ENCODE measurements at places on chromosomes 4 and X.

GRCh38 chr4:8433136-8433535 lies 7.4 kb downstream of the ACOX3 start:
- DNase-seq: no peak

DNA sequence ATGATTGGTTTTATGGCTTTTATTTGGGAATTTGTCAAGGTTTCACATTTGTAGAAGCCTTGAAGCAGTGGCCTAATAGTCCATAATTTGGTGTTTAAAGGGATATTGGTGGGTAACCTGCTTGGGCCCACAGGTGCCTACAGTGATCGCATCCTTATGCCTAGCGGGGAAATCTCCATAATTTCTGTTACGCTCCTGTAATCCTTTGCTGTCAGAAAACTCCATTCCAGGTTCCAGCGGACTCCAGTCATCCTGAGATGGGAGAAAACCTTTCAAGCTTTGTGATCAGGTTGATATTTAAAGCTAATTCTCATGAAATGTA lies 257.0 kb upstream of the JADE1 start:
- DNase-seq: no peak

DNA sequence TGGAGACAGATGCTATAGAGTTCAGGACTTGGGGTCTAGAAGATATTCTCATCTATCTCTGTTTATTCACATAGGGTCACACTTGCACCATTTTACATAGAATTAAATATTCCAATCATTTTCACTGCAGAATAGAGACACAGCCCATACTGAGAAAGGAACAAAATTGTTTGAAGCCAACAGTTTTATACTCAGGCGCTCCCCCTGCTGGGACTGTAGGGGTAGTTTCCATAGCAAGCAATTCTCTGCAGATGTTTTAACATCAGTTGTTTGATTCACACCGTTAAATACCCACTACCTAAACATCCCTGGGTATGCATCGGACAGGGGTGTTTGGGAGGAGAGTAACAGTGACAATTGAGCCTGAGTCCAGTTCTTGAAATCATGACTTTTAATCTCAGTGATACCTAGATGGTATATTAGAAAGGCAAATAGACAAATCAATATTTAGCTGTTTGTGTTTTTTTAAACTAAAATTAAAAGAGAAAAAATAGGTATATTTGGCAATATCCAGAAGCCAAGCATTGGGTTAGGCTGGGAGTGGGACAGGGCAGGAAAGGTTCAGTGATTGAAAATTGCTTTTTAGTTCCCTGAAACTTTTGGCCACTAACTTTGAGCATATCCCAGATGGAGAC lies 33.8 kb downstream of the LONRF3 start:
- DNase-seq: no peak

- no peak for DNase-seq
Observed at GRCh38 chrX:124726881-124727280, 380.5 kb downstream of the SH2D1A start.

GRCh38 chrX:150813922-150814321 lies 84.5 kb downstream of the CD99L2 start:
- no peak for DNase-seq

DNA sequence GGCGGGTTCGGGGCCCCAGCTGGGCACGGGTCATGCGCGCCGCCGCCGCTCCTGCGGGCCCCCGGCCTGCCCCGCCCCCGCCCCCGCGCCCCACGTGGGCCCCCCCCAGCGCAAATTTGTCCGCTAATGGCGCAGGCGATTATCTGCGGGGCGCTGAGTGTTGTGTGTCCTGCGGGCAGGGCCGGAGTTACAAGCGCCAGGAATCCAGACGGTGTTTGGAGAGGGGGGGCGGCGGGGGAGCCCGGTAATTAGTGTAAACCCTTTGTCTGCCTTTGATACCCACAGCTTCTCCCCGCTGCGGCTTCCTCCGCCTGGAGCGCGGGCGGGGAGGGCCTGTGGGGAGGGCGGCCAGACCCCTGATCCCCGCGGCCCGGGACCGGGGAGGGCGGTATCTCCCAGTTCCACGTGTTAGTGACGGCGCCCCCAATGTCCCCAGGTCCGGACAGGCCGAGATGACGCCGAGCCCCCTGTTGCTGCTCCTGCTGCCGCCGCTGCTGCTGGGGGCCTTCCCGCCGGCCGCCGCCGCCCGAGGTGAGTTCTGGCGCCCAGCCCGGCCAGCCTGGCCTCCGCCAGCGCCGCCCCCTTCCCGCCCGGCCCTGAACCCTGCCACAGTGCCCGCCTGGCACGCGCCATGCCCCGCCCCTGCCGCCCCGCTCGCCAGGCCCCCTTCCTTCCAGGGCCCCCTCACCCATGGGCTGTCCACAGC lies 761 bp downstream of the FGFRL1 start:
- DNase-seq: no peak

DNA sequence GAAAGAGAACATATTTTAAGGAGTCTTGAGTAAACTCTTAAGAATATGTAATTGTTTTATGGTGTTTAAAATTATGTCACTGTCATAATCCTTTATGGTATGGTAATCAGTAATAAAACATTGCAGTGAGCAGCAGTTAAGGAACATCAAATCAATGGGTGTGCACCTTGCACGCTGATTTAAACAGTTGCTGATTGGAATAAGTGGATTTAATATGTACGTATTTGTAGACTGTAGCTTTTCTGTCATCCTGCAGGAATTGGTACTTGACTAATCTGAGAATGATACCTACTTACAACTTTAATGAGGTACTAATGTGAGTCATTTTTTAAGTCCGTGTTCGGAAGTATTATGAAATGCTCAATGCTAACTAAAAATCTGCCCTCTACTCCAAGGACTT lies 212.2 kb downstream of the DCTD start:
- DNase-seq: no peak

- no peak for DNase-seq
Observed at GRCh38 chr4:177070533-177071058, 239.1 kb upstream of the NEIL3 start.
